ENCODE measurements at places on chromosomes 13 and 19.

GRCh38 chr19:18491995-18492953, 29.6 kb downstream of the ELL start:
- no peak for DNase-seq

DNA sequence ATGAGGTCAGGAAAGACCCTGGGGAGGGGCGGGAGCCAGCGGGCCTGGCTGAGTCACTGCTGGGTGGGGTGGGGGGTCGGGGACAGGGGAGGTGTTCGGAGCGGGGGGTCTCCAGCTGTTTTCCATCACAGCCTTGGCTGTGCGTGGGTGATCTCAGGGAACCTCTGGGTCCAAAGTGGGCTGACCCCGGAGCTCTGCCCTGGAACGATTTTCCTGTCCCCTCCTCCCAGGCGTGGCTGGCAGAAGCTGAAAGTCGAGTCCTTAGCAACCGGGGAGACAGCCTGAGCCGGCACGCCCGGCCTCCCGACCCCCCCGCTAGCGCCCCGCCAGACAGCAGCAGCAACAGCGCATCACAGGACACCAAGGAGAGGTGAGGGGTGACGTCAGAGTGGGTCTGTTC, 10.6 kb downstream of the TRIP10 start:
- DNase-seq, result no peak

GRCh38 chr19:24004166-24004565, 82.8 kb upstream of the ZNF254 start:
- DNase-seq, result no peak

DNA sequence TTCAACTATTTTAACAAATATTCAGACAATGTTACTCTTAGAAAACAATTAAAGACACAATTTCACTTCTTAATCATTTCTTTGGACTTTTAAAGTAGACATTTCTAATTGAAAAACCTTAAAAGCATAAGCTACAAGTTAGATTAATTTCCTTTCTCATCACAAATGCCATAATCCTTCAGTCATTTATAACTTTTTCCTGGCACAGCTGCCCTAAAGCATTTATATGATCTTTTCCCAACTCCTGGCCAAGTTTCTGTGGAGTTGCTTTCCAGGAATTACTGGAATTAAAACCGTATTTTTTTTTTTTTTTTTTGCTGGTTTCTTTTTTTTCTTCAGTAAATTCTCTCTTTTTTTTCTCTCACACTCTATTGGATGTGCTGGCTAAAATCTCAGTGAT, 615.9 kb downstream of the TBC1D4 start:
- no peak for DNase-seq

DNA sequence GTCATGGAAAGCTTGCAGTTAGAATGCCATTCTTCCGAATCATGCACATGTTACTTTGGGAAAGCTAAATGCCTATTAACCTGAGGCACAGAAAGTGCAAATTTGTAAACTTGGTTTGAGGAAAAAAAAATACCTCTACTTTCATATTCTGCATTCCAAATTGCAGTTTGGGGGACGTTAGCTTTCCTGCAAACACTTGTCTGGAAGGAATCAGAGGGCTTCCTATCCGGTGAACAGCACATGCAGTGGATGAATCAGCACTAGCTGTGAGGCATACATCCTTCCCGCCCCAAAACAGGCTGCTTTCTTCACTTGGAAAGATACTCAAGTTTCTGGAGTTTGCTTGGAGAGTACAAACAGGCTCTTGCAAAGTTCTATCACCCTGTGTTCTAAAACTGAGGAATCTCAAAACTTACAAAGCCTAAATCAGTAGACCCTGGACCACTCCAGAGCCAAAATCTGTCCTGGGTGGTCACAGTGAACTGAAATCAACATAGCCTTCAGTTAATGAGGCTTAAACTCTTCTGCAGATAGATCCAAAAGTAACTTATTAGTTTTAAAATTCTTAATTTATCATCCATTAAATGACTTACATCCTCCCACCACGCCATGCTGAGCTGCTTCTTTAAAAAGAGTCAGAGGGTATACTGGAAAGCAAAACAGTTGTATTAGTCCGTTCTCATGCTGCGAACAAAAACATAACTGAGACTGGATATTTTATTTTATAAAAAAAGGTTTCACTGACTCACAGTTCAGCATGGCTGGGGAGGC, 802.3 kb upstream of the ARGLU1 start:
- no peak for DNase-seq

DNA sequence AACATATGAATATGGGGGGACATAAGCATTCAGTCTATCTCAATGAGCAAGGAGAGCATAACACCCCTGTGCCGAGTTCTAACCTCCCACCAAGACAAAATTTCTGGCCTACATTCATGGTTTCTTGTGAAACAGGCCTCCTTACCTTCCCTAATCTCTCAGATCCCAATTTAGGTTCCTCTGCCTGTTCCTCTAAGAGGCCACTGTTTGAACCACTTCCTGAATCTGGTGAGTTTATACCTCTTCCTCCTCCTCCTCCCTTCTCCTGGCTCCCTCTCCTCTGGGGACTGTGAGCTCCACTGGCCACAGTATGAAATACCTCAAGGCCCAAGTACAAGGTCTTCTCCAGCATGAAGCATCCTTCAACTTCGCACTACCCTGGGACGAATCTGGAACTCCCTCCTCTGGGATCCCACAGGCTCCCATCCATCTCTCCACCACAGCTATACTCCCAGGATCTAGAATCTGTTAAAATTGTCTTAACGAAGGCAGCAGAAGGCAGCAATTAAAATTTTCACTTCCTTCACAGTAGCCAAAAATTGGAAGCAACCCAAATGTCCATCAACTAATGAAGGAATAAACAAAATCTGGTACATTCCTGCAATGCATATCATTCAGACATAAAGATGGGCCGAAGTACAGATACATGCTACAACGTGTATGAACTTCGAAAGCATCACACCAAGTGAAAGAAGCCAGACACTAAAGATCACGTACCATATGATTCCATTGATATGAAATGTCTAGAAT, 7.8 kb upstream of the SIGLECL1 start:
- no peak for DNase-seq

- DNase-seq, result no peak
These were observed 26.1 kb downstream of the FGF9 start for GRCh38 chr13:21696865-21697448.

DNA sequence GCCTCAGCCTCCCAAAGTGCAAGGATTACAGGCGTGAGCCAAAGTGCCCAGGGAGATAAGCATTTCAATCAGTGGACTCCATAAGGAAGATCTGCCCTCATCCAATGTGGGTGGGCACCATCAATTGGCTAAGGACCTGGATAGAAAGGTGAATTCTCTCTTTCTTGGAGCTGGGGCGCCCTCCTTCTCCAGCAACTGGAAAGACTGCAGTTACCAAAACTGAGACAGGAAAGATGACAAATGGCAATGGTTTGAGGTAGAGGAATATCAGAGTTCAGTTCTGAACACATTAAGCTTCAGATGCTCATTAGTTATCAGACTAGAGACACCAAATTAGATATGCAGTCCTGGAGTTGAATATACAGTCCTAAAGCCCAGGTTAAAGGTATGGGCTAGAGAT, 10.5 kb upstream of the ELF1 start:
- DNase-seq, result no peak

GRCh38 chr19:50818859-50819472, 4.6 kb downstream of the KLK1 start:
- no peak for DNase-seq

DNA sequence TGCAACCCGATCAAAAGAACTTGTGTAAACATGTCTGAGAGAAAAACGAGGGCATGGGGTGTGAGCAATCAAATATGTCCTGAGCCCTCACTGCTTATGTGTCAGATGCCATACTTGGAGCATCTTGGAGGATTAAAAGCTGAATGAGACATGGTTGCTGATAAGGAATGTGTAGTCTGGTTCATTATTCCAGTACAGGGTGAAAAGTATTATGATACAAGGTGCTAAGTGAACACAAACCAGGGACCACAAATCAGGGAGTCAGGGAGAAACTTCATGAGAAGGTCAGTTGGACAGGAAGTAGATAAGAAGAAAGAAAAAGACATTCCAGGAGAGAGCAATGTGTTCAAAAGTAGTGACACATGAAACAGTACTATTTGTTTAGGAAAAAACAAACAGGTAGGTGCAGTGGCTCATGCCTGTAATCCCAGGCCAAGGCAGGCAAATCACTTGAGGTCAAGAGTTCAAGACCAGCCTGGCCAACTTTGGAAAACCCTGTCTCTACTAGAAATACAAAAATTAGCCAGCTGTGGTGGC, 2.0 kb upstream of the RCBTB1 start:
- no peak for DNase-seq

DNA sequence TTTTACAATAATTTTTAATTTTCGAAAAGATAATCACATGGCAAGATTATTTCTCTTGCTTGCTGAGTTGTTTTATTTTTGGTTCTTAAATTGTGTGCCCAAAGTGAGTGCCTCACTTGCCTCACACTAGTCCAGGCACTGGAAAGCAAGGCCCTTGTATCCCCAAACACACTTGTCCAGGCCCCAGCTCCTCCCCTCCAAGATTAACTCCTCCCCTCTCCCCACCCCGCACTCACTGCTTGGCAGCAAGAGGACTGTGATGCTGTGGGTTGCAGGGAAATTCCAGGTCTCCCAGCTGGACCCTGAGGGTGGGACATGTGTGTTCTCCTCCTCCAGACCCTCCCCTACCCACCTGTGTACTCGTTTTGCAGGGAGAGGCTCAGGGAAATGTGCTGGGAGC, 3.9 kb downstream of the SIGLEC12 start:
- DNase-seq, result no peak

DNA sequence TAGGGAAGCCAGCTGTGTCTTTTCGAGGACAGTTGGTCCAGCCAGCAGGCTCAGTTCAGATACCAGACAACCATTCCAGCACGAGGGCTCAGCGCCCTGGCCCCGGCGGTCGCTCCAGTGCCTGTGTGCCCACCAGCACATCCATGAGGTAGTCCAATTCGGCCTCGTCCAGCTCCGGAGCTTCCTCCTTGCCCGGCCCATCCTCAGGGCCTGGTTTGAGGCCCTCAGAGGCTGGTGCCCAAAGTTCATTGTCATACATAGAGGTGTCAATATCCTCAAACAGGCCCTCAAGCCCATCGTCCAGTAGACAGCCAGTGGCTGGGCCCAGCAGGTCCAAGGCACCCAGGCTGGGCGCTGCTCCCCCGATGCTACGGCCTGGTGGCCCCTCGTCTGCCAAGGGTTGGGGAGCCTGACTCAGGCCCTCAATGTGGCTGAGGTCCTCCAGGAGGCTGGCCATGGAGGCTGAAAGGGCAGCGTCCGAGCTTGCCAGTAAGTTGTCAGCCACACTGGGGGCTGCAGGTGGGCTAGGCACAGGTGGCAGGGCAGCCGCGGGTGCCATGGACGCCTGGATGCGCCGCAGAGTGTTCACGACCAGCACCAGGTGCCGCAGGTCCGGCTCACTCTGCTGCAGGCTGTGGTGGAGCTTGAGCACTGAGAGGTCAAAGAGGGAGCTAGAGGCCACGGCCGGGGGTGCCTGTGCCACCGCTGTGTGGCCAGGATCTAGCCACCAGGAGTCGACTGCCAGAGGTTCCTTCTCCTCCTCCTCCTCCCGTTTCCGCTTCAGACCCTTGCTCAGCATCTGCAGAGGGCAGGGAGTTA, 2.8 kb downstream of the SERTAD1 start:
- DNase-seq, result no peak

- no peak for DNase-seq
These were observed 88.8 kb downstream of the LMO7 start for GRCh38 chr13:75724752-75725517.

DNA sequence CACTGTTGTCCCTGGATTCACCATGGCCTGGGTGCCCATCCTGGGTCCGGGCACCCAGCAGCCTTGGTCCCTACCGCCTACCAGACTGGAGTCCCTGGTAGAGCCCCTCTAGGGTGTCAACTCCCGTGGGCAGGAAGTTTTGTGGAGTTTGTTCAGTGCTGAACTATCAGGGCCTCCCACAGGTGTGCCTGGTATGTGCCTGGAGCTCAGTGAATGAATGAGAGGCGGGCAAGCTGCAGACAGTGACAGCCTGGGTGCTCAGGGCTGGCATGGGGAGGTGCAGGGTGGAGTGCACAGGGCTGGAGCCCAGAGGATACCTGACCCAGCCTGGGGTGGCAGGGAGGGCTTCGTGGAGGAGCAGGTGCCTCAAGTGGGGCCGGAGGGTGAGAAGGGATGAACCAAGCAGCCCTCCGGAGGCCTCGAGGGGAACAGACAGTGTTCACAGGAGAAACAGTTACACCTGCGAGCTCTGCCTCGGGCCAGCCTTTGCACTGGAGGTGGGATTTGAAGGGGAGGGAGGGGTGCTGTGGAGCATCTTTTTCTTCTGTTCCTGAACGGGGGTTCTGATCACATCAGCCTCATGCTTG, 29.6 kb downstream of the PAK4 start:
- DNase-seq, result no peak

DNA sequence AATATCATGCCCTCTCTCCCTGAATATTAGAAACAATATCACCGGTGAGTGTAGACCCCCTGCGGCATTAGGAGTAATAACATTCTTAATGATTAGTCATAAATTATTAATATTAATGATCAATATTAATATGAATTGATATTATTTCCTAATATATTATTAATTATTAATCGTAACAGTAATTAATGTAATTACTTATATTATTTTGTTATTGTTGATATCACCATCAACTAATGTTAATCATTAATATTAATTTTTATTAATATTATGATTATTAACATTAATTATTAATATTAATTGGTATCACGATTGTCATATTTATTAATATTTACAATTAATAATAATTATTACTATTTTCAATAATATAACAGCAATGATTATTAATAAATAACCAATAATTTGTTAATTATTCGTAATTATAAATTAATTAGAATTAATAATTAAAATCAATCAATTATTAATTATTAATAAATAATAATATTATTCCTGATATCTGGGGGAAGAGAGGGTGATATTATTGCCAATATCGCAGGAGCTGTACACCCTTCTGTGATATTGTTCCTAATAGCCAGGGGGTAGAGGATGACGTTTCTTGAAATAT, 528.8 kb upstream of the PCDH20 start:
- no peak for DNase-seq

- no peak for DNase-seq
These were observed 814.7 kb downstream of the PCDH9 start for GRCh38 chr13:66415444-66415843.

DNA sequence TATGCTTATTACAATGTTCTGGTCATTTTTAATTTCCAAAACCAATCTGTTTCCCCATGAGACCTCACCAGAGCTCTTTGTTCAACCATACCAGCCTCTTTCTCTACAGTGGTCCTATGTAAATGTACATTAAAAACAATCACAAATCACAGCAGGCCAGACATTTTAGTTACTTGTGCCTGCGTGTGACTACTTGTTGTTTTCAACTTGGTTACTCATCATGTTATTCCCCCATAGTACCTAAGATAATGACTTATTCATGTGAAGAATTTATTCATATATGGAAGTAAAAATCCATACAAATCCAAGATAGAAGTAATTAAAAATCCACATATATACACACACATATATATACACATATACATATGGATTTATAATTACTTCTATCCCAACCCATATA, 379.6 kb downstream of the SLITRK6 start:
- DNase-seq, result no peak

DNA sequence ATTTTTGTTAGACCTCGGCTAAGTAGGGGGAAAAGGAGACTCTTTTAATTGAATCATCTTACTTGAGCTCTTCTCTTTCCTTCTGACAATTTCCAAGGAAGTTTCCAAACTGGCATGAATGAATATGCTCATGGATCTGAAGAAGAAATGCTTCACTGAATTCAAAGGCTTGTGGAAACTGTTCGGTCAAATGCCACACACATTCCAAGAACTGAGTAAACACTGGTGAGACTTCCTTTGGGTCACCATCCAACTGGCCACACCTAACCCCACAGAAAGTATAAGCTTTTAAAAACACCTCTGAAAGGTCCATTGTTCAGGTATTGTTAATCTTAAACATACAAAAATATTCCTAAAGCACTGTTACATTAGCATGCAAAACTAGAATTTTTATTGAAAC, 33.6 kb downstream of the MTMR6 start:
- no peak for DNase-seq

- no peak for DNase-seq
These were observed 7.5 kb upstream of the SACS start for GRCh38 chr13:23440821-23441618.

All from activated CD4-positive, alpha-beta T cell treated with anti-CD3 and anti-CD28 coated beads, Interleukin-2, Interleukin-6, amounts not matched to agents 100 ng/mL and 50 ng/mL, durations not matched to agents 16 hours and 8 hours (primary cell).